ENCODE measurements at places on chromosomes 13 and 19. TPM values are rescaled to one million over a fixed set of nuclear protein-coding genes. Genes with fewer than 3 reads are reported as not detected.
A peak's percentile ranks its signal among the peaks of the same experiment; 100 is the strongest.

The RFPL4AL1 gene
- not detected for total RNA-seq

The FUT1 gene
- 1.6 TPM for total RNA-seq

The KLK5 gene
- not detected for total RNA-seq

The RNF113B gene
- total RNA-seq = not detected

DNA sequence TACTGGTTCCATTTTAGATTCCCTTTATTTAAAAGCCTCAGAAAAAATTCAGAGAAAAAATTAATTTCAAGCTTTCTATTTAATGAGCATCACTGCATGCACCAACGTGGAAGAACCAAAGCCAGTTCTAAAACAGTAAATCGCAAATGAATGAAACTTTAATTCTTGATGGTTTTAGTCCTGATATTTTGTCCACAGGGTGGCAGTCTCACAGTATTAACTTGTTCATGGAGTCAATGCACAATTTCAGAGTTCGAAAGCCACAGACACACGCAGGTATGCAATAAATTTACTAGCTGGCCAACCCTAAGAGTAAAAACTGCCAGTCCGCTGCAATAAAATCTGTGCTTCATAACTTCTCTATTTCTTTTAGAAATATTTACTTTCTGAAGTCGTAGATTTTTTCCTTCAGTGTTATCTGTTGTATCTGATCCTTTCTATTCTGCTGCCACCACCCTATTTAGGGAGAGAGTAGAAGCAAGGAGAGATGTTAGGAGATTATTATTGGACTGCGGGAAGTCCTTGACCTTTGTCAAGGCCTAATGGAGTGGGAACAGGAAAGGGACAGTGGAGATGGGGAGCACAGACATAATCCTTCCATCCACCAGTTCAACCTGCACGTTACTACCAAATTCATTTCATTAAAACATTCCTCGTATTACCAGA, 7.0 kb upstream of the WBP4 start:
- peak; percentile 21 for DNase-seq

- no peak for DNase-seq
These were observed 250.9 kb downstream of the LIG4 start for GRCh38 chr13:107964395-107964794.

GRCh38 chr19:8484331-8484894, 18.0 kb downstream of the PRAM1 start:
- no peak for DNase-seq

DNA sequence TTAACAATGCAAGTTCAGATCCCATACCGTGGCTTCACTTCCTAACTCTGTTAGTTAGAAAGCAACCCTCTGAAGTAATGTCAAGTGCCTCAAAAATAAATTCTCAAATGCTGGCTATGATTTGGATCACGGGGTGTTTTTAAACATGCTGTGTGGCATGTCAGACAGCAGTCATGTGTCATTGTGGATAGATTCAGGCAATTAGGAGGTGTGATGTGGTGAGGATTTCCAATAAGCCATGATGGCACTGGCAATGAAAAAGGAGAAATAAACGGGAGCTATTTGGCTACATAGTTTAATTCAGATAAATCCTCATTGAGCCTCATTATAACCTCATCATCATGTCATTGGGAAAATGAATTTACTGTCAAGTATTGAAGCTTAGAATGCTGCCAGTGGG, 130.3 kb downstream of the ATP8A2 start:
- no peak for DNase-seq

GRCh38 chr13:20363603-20364002, 131.5 kb upstream of the GJB6 start:
- DNase-seq = no peak

DNA sequence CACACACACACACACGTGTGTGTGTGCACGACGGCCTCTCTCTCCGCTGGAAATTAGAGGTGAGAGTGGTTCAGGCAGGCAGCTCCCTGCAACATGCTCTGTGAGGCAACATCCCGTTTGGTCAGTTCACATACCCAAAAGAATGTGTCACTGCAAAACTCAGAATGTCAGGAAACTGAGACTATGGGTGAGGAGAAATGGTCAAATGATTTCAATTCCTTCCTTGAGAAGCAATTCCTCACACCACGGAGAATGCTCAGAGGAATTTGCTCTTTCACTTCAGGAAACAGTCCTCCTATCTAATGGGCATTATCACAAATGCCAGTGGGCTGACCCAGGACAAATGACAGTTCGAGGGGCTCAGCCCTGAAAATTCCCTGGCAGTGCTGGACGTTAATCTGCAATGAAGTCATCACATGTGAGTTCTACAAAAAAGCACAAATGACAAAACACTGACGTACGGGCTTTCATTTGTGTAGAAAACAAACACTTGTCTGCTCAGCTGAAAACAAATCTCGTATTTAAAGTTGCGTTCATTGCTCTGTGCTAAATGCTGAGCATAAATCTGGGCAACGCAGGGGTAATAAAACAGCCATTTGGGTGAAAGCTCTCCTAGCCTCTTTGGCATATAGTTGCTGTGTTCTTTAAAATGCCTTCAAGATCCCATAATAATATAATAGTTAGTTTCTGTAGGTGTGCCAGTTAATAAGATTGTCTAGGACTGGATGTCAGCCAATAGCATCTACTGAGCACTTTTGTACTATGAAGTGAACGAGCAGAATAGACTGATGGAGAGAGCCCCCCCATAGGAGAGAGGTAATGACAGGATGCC, 18.6 kb upstream of the LATS2 start:
- DNase-seq = no peak

- no peak for DNase-seq
These were observed 40.6 kb upstream of the ZNF681 start for GRCh38 chr19:23799321-23799720.

- no peak for DNase-seq
These were observed 12.6 kb downstream of the ABCA7 start for GRCh38 chr19:1052349-1052975.

GRCh38 chr13:51959773-51960172, 51.5 kb downstream of the ATP7B start:
- no peak for DNase-seq
